ENCODE measurements at places on chromosomes 7 and 10. TPM values are rescaled to one million over a fixed set of nuclear protein-coding genes. Genes with fewer than 3 reads are reported as not detected.

Gene ELMO1
- not detected for total RNA-seq

Gene GNGT1
- not detected for total RNA-seq

Gene C10orf95
- total RNA-seq, result 0.57 TPM

Gene SPAG6
- not detected for total RNA-seq

Gene OR6V1
- not detected for total RNA-seq

Gene LRRD1
- not detected for total RNA-seq

- no peak for DNase-seq
- H3K36me3 ChIP-seq, result no peaks in the 10 kb centered on the region
- H3K27ac ChIP-seq, result no peak overlapping the region
- H3K27me3 ChIP-seq, result no peaks in the 10 kb centered on the region
- H3K4me3 ChIP-seq, result no peak overlapping the region
- no peaks in the 10 kb centered on the region for H3K4me1 ChIP-seq
These were observed 425.9 kb downstream of the LRMDA start for GRCh38 chr10:75857269-75857846.

DNA sequence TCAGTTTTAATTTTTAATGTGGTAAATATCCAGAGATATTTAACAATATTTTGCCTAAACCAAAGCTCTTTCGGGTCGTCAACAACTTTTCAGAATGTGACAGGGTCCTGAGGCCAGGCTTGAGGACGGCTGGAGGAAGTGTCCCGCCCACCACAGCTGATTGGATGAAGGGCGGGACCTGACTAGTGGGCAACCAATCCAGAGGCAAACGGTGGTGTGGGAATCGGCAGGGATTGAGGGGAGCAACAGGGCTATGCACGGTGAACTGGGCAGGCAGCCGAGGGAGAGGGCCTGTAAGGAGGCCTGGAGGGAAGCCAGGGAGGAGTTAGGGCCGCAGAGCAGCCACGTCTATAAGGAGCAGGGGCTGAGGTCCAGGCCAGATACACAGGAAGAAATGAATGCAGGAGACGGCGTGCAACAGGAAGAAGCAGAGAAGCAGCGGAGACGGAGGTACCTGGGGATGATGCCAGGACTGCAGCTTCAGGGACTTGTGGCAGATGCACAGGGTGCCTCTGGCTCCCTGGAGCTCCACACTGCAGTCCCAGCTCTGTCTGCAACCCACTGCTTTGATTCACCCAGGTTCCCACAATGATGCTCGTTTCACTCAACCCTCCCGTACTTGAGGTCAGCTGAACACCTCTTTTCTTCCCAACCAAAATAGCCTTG is 46.1 kb upstream of the ZMIZ1 start:
- no peak overlapping the region for H3K4me3 ChIP-seq
- no peaks in the 10 kb centered on the region for H3K36me3 ChIP-seq
- H3K27me3 ChIP-seq, result peaks cover 23% of the 10 kb centered on the region
- H3K4me1 ChIP-seq, result no peaks in the 10 kb centered on the region
- no peak for DNase-seq

- H3K4me3 ChIP-seq, result peak overlapping the region; percentile 88
- peak; percentile 22 for DNase-seq
- peak overlapping the region; percentile 69 for H3K27ac ChIP-seq
- H3K4me1 ChIP-seq, result peaks cover 15% of the 10 kb centered on the region
- H3K36me3 ChIP-seq, result peaks cover 18% of the 10 kb centered on the region
These were observed 671 bp upstream of the ATAD1 start for GRCh38 chr10:87818505-87819288.

DNA sequence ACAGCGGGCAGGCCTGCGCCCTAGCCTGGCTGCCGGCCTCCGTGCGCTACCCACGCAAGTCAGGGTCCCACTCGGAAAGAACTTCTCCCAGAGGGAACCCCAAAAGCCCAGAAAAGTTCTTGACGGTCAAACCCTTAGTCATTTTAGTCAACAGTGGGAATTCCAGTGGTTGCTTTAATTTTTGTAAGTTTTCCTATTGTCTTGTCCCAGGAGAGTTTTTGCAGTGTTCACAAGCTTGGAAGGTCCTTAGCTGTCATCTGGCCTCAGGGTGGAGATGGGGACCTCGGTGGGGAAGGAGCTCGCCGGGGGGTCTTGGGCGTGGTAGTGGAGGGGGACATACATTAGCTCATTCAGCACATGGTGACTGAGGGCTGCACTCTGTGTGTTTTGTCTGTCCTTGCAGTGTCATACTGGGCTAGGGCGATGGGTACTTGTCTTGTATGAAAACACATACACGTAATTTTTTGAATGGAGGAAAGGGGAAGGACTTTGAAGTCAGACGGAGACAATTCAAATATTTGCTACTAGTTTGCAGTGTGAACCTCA is 736 bp downstream of the MINDY4 start:
- no peak for DNase-seq
- H3K36me3 ChIP-seq, result peaks cover 23% of the 10 kb centered on the region
- H3K27ac ChIP-seq, result peak overlapping the region; percentile 55
- peaks cover 8% of the 10 kb centered on the region for H3K27me3 ChIP-seq
- H3K4me1 ChIP-seq, result peaks cover 8% of the 10 kb centered on the region

GRCh38 chr10:111953949-111954348 is 229.6 kb downstream of the GPAM start:
- peaks cover 9% of the 10 kb centered on the region for H3K4me1 ChIP-seq
- no peaks in the 10 kb centered on the region for H3K27me3 ChIP-seq

- DNase-seq, result peak; percentile 44
- H3K27me3 ChIP-seq, result no peaks in the 10 kb centered on the region
- H3K27ac ChIP-seq, result no peak overlapping the region
- H3K4me3 ChIP-seq, result no peak overlapping the region
These were observed 2.7 kb downstream of the GPR146 start for GRCh38 chr7:1046722-1047679.

DNA sequence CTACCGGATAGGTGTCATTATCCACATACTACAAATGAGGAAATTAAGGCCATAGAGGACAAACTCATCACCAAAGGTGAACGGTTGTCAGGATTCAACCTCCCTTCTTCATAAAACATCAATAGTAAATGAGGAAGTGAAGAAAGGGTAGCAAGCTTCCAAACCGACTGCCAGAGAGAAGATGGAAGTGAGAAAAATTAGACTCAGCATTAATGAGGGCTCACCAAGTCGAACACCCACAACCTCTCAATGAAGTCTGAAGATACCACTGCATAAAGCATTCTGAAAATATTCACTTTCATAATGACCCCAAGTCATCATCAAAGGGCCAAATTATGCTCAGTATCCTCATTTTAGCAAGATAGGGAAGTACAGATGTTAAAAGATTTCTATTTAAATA is 29.6 kb downstream of the ABCB4 start:
- H3K27ac ChIP-seq, result no peak overlapping the region
- no peak for DNase-seq
- no peak overlapping the region for H3K4me3 ChIP-seq
- no peaks in the 10 kb centered on the region for H3K27me3 ChIP-seq
- no peaks in the 10 kb centered on the region for H3K36me3 ChIP-seq

GRCh38 chr7:1233333-1234048 is 819 bp downstream of the UNCX start:
- no peaks in the 10 kb centered on the region for H3K36me3 ChIP-seq
- H3K27me3 ChIP-seq, result peaks cover 87% of the 10 kb centered on the region
- no peaks in the 10 kb centered on the region for H3K4me1 ChIP-seq
- DNase-seq, result no peak

DNA sequence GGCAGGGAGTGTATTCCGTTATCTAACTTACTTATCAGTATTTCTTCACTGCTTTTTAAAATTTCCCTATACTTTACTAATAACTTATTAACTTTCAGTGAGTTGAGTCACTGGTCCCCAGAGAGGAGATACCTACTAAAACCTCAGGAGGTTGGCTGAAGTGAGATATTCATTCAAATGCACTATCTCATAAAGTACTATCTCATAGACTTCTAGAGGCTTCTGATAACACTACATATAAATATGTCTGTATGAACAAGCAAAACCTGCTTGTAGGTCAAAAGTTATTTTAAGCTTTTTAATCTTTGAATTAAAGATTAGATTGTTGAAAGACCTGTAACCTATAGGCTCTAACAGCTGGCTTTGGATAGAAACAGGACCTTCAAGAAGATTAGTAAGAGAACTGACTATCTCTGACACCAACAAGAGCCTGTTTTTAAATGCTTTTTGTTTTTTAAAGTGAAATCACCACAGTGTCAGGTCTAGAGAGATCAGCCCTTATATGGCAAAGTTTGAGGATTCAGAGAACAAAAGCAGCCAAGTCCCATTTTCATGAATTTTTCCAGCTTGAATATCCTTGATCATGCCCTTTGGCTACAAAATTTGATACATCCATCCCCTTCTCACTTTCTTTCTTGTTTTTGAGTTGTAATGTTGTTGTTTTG is 242.2 kb downstream of the ARL4A start:
- H3K27ac ChIP-seq, result no peak overlapping the region
- H3K4me3 ChIP-seq, result no peak overlapping the region
- no peaks in the 10 kb centered on the region for H3K27me3 ChIP-seq
- H3K4me1 ChIP-seq, result peaks cover 37% of the 10 kb centered on the region

GRCh38 chr7:1946773-1947450 is 276.8 kb downstream of the ELFN1 start:
- H3K4me1 ChIP-seq, result no peaks in the 10 kb centered on the region
- no peak for DNase-seq
- no peak overlapping the region for H3K27ac ChIP-seq
- no peaks in the 10 kb centered on the region for H3K27me3 ChIP-seq

DNA sequence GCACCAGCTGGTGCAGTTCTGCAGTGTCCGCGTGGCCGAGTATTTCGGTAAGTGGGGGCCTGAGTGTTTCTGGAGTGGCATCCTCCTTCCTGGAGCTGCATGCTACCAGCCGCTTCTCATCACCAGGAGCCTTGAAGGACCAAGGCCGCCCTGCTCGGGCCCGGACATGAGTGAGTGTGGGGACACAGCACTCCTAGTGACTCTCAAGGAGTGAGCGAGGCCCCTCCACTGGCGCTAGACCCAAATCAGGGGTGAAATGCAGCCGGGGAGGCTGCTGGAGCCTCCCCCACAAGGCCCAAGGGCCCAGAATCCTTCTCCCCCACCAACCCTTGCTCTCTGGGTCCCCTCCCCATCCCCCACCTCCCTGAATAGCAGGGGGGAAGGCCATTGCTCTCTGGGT is 48.0 kb downstream of the CAMK2B start:
- H3K27me3 ChIP-seq, result peaks cover 87% of the 10 kb centered on the region
- H3K27ac ChIP-seq, result no peak overlapping the region
- no peaks in the 10 kb centered on the region for H3K36me3 ChIP-seq
- DNase-seq, result no peak

DNA sequence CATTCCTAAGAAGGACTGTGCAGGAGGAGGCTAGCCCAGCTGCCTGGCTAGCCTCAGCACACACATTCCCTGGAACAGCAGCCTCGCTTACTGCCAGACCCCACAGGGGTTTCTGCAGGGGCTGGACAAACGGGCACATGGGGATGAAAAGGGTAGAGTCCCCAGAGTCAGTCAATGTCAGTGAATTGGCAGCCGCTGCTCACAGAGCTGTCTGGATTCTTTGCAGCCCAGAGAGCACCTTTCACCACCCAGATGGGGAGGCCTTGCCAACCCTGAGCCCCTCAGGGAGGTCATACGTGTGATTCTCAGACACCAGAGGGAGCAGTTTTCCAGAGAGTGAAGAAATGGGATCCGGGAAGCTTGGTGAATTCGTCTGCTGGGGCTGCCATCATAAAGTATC is 143.3 kb downstream of the KCNMA1 start:
- H3K4me3 ChIP-seq, result no peak overlapping the region
- no peak overlapping the region for H3K27ac ChIP-seq
- H3K36me3 ChIP-seq, result no peaks in the 10 kb centered on the region
- DNase-seq, result peak; percentile 40

GRCh38 chr7:25093268-25093826 is 31.7 kb downstream of the CYCS start:
- H3K4me3 ChIP-seq, result peak overlapping the region; percentile 64
- no peaks in the 10 kb centered on the region for H3K27me3 ChIP-seq
- peak overlapping the region; percentile 91 for H3K27ac ChIP-seq
- peaks cover 23% of the 10 kb centered on the region for H3K36me3 ChIP-seq
- H3K4me1 ChIP-seq, result peaks cover 67% of the 10 kb centered on the region

- no peak overlapping the region for H3K27ac ChIP-seq
- no peak for DNase-seq
- no peaks in the 10 kb centered on the region for H3K36me3 ChIP-seq
- H3K4me1 ChIP-seq, result no peaks in the 10 kb centered on the region
- H3K27me3 ChIP-seq, result no peaks in the 10 kb centered on the region
These were observed 114.4 kb downstream of the MICU1 start for GRCh38 chr10:72511459-72511858.

GRCh38 chr7:140010194-140010895 is 52.4 kb downstream of the PARP12 start:
- DNase-seq, result no peak
- H3K27ac ChIP-seq, result no peak overlapping the region
- no peaks in the 10 kb centered on the region for H3K27me3 ChIP-seq
- H3K4me3 ChIP-seq, result no peak overlapping the region
- H3K4me1 ChIP-seq, result no peaks in the 10 kb centered on the region

DNA sequence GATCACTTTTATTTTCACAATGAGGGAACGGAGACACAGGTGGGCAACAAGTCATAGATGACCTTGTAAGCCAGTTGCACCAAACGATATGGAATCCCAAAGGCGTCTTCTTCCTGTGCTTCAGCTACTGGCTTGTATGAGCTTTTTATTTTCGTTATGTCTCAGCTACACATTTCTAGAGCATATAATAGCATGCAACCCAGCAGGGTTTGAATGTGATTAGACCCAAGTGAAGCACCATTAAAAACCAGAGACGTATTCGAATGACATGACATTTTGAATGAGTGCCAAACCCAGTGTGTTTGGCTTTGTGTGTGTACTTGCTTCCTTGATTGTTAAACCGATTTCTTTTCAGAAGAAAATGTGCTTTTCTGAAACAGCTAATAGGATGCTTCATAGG is 963.2 kb upstream of the CELF2 start:
- H3K27me3 ChIP-seq, result no peaks in the 10 kb centered on the region
- no peak overlapping the region for H3K4me3 ChIP-seq
- no peak for DNase-seq
- H3K27ac ChIP-seq, result no peak overlapping the region
- no peaks in the 10 kb centered on the region for H3K4me1 ChIP-seq

- no peaks in the 10 kb centered on the region for H3K27me3 ChIP-seq
- H3K4me3 ChIP-seq, result peak overlapping the region; percentile 87
- peaks cover 49% of the 10 kb centered on the region for H3K36me3 ChIP-seq
- H3K4me1 ChIP-seq, result peaks cover 35% of the 10 kb centered on the region
These were observed 2.0 kb downstream of the AGAP3 start for GRCh38 chr7:151088019-151088855.

DNA sequence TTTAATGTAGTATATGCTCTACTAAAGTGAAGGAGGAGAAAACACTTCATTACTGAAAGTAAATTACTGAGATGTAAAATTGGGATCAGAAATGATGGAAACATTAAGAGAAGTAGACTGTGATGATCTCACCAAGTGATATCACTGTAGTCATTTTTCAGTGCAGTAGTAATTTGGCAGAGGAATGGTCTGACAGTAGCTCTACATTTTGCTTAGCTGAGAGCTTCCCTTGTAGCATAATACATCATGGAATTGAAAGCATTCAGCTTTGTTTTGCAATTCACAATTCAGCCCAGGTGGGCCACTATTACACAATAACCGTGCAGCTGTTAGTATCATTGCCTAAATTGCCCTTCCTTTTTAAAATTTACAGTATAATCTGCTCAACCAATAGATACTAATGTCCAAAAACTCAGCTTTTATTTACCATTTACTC is 19.4 kb upstream of the CABCOCO1 start:
- DNase-seq, result no peak
- H3K27ac ChIP-seq, result no peak overlapping the region
- H3K36me3 ChIP-seq, result no peaks in the 10 kb centered on the region
- no peaks in the 10 kb centered on the region for H3K4me1 ChIP-seq

DNA sequence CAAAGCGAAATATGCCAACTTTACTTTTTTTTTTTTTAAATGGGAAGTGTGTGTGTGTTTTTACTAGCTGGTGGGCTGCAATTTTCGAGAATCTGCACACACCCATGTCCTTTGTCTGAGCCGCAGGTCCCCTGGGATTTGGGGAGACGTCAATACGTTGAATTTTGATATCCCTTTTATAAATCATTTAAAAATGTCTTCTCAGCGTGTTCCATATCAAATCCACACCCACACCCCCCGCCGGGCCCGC is 404 bp upstream of the FMC1 start:
- no peak for DNase-seq
- peaks cover 25% of the 10 kb centered on the region for H3K4me1 ChIP-seq
- peaks cover 31% of the 10 kb centered on the region for H3K36me3 ChIP-seq
- H3K27ac ChIP-seq, result peak overlapping the region; percentile 100
